Stimulated activated CD4-positive, alpha-beta T cell treated with anti-CD3 and anti-CD28 coated beads, Interleukin-4, amount 100 ng/mL, for 24 hours (primary cell): ENCODE measurements at places on chromosomes 7 and 10.

DNA sequence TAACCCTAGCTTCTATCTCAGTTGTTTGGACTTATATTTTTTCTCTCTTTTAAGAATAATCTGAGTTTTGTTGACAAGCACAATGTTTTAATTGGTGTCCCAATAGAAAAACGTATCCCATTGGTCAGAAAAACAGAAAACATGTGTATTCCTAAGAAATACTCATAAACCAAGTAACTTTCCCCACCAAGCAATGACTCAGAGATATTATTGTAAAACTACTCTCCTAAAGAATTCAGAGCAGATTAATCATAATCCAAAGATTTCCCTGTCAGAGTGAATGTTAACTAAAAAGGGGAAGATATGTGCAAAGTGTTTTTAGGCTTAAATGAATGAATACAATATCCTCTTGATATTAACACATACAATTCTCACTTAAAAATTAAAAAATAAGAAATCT lies 29.4 kb upstream of the MBL2 start:
- no peak for DNase-seq

DNA sequence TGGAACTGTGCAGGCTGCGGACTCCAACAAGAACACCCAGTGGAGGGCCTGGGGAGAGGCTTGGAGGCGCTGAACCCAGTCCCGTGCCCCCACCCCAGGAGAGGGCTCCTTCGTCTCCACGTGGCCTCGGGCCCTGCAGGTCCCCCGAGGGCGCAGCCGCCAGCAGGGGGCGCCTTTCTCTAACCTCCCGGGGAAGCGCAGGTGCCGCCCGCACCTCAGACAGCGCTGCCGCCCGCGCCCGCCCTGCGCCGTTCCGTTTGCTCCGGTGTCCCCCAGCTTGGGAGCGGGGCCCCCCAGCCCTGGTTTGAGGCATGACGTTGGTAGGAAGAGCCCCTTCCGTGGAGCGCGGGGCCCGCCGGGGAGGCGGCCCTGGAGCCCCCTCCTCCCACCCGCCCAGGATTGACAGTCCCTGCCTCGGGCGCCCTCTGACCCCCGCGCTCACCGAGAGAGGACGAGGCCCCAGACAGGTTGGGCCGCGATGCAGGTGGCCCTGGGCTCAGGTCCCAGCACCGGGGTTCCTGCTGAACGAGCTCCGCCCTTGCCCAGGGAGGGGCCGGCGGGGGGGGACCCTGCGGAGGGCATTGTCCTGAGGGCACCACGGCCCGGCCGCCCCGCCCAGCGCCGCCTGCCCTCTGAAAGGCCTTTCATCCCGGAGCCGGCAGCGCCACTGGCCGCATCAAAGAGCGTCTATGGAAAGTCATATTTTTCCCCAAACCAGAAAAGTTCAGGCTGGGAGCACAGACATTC lies 42.8 kb downstream of the FOXL3 start:
- DNase-seq, result peak; percentile 93

GRCh38 chr10:12921163-12921562 lies 80.3 kb downstream of the CCDC3 start:
- DNase-seq, result no peak

- DNase-seq, result no peak
Observed at GRCh38 chr7:128053023-128053422, 21.8 kb upstream of the LRRC4 start.

DNA sequence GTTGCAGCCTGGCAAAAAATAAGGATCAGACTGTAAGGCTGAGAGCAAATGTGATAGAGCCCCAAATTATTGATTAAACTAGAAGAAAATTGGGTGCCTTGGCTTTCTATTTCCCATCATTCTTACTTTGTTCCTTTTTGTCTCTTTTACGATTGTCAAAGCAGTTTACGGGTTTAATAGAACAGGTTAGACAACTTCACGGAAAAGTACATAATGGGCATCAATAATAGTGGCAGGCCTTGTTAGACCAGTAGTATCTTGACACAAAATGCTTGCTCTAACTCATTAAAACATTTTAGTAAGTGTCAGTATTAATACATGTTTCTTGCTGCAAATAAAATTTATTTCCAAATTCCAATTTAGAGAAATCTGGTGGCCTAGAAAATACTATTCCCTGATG lies 14.5 kb upstream of the GGCT start:
- DNase-seq, result no peak

DNA sequence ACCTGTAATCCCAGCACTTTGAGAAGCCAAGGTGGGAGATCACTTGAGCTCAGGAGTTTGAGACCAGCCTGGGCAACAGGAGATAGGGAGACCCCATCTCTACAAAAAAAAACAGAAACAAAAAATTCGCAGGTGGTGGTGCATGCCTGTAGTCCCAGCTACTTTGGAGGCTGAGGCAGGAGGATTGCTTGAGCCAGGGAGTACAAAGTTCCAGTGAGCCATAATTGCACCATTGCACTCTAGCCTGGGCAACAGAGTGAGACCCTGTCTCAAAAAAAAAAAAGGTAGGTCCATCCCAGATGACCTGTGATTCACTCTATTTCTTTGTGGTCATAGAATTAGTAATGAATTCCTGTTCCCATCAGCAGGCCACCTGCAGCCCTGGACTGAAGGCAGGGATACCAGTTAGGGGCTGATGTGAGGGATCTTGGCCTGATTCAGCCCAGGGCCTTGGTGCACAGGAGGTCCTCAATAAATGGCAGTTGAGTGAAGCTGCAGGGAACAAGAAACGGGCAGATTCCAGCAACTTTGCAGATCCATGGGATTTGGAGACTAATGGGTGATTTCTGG lies at the start of gene MYH16:
TSS of gene MYH16 (plus strand) at position 364 of the 570 bp plus-strand sequence.
- no peak for DNase-seq

GRCh38 chr7:111333010-111333409 lies 229.3 kb downstream of the IMMP2L start:
- DNase-seq, result no peak

DNA sequence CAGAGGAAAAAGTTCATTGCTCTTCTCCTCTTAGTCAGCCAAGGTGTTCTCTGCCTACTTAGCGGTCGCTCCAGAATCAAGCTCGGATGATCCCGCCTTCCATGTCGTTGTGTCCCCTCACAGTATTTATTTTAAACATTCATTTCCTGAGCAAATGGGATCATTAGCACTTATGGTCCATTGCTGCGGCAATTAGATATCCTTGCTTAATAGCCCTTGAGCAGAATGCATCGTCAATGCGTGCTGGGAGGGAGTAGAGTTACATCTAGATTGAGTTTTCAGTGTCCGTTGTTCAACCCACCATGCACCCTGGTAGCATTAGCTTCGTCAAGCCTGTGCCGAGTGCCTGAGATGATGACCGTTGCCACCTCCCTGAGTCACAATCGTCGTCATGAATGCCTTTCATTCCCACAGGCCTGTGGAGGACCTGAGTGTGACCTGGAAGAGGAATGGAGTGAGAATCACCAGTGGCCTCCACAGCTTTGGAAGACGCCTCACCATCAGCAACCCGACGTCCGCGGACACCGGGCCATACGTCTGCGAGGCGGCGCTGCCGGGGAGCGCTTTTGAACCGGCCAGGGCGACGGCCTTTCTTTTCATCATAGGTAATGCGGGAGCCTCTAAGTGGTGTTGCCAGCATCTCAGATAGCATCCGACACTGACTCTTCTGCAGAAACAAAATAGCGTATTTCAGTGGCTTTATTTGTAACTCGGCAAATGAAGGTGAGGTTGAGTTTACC lies 650.4 kb downstream of the SDK1 start:
- no peak for DNase-seq

GRCh38 chr7:138958391-138958956 lies 22.7 kb downstream of the KIAA1549 start:
- no peak for DNase-seq

GRCh38 chr7:25752967-25753791 lies 398.8 kb upstream of the NFE2L3 start:
- DNase-seq, result no peak

DNA sequence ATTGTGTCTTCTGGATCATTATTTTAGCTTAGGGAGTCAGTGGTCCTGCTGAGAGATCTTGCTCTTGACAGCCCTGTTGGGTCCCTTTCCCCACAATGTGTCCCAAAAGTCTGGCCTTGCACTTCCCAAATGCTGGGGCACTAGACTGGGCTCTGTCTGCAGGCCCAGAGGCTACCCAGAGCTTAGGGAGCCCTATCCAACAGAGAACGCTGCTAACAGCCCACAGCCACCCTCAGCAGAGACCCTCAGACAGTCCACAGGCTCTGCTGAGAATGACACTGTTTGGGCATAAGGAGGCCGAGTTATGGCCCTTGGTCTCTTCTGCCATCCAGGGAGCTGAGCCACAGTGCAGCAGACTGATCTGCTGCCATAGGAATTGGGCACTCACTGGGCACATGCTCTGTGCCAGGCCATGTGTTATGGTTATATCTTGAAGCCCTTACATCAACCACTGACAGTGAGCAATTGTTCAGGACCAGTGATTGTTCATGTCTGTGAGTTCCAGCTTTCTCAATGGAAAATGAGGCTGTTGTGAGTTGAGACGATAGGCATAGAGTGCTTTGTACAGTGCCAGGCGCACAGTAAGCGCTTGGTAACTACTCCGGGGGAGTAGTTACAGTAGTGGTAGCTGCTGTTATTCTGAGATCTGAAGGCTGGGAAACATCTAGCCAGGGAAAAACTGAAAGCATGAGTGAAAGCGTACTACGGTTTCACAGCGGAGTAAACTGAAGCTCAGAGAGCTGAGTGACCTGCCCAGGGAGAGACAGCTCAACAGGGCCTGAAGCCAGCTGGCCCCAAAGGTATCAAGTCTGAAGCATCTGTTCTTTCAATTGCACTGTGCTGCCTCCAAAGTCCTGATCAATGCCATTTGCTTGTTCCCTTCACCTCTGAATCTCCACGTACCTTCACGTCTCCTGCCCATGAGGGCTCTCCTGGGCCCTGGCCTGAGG lies 77.6 kb upstream of the PRLHR start:
- DNase-seq, result no peak

- DNase-seq, result no peak
Observed at GRCh38 chr7:1845536-1846311, 175.6 kb downstream of the ELFN1 start.

DNA sequence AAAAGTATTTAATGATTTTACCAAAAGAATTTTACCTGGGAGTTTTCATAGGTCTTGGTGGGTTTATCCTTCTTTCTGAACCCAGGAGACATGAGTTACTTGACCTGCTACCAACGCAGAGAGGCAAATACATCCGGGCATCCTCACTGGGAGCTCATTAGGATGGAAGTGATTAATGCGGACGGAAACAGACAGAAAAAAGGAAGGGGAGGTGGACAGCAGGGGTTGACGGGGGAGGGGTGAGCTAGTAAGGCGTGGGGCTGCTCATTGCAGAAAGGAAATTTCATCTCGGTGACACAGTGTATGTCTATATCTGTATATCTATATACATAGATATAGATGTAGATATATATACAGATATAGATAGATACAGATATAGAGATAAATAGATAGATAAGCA lies 408.2 kb upstream of the ADARB2 start:
- DNase-seq, result no peak

GRCh38 chr7:142870566-142871259 lies 14.8 kb downstream of the TRPV6 start:
- no peak for DNase-seq

DNA sequence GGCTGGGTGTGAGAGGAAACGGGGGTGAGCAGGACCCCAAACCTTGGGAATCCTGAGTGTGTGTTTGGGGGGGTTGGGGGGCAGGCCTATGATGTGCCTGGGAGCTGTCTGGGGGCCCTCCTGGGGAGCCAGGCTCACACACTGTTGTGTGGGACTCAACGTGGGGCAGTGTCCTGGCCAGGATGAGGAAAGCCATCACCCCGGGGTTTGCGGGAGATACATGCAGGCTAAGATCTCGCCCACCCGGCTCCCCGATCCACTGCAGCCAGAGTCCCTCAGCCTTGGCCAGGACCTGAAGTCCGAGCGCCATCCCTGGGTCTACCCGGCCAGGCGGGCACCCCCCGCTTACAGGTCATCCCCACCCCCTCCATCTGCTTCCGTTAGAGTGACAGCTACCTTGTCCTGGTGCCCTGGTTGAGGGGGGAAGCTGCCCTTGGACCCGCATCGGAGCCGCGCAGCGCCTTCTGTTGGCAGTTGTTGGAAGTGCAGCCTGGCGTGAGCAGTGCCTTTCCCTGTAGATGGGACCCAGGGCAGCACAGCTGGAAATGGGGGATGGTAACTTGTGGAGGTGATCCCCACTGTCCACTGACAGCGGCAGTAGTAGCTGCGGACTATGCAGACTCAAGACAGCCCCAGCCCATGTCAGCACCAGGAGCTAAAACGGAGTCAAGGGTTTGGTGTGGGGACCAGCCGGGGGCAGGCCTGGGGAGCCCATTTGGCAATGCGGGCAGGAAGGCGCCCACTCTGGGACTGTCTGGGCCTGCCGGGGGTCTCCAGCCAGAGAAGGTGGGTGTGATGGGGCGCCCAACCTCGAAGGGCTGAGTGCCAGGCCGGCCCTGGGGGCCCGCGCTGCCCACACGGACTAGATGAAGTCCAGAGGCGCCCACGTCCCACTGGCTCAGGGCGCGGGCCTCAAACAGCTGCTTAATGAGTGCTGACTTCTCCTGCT lies 885.6 kb upstream of the ZNF722 start:
- DNase-seq, result no peak

DNA sequence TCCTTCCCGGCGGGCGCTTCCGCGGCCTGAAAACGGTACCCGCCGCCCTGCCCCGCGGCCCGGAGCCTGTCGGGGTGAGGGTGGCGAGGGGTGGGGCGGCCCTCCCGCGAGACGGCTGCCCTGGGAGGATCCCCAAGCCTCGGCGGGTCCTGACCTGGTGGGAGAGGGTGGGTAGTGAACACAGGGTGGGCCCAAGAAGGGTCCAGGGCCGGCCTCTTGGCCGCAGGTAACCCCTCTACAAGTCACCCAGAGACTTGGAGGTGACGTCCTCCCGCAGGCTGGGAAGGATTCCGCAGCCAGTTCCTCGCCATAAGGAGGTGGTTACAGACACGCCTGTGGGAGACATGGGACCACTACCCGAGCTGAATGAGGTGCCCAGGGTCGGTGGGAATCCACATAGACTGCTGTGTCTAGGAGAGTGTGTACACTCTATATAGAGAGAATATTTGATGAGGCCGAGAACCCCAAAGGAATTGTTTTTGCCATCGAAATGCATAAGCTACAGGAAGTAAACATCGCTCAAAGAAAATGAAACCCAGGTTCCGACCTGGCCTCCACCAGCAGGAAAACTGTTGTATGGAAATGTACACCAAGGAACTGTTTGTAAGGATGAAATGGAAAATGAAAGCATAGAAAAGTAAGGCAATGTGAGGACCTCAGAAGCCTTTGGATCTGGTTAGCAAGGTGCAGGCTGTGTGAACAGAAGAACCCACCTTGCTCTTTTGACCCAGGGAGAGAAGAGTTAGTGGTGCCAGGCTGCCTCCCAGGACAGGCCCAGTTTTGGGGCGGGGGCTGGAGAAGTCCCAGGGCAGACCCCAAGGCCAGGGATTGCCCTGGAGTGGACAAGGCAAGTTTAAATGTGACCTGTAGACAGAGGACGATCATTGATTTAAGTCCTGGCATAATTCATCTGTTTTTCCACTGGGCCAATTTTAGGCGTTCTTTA lies 659 bp downstream of the OPTN start:
- peak; percentile 24 for DNase-seq

- DNase-seq, result no peak
Observed at GRCh38 chr10:131775433-131775832, 125.4 kb upstream of the PPP2R2D start.

GRCh38 chr10:79099898-79100448 lies 31.2 kb downstream of the ZMIZ1 start:
- no peak for DNase-seq

GRCh38 chr7:149883452-149883861 lies 9.7 kb downstream of the ATP6V0E2 start:
- peak; percentile 51 for DNase-seq
